ENCODE measurements at places on chromosomes 4 and X.
A peak's percentile ranks its signal among the peaks of the same experiment; 100 is the strongest.

GRCh38 chr4:150799207-150799606 is 215.9 kb downstream of the LRBA start:
- no peak for DNase-seq

DNA sequence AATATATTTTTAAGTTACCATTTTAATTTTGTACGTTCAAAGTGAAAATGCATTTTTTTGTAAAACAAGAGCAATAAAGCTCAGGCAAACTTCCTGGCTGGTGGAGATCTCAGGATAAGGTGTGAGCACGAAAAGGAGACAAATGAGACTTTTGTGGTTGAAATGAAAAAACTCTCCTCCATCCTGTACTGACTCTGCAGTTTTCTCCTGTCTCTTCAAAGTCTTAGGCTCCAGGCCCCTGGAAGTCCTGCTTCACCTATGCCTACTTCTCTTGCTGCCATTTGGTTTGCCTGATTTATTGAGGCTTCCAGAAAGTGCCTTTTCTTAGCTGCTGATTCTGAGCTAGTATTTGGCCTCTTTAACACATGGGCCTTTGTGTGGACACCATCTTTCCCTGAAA is 77.7 kb downstream of the MAML3 start:
- DNase-seq = no peak

DNA sequence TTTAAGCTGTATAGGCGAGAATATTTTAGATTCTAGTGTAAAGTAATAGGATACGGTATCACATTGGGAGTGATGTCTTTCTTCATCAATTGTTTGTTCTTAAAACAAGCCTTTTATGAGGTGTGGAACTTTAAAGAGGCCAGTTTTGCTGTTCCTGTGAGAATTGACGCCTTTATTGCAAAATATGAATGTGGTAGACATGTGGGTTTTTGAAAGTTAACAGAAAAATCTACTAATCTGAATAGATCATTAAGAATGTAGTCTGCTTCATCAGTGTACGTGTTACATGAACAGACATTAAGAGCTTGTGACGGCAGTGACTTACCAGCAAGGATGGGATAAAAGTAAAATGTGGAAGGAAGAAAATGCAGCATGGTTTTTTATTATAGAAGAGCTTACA is 63.8 kb downstream of the STOX2 start:
- DNase-seq = no peak

- DNase-seq = no peak
These were observed 31.2 kb upstream of the MCF2 start for GRCh38 chrX:139739138-139739537.

- no peak for DNase-seq
These were observed 694.5 kb upstream of the SLIT2 start for GRCh38 chr4:19557161-19557560.

DNA sequence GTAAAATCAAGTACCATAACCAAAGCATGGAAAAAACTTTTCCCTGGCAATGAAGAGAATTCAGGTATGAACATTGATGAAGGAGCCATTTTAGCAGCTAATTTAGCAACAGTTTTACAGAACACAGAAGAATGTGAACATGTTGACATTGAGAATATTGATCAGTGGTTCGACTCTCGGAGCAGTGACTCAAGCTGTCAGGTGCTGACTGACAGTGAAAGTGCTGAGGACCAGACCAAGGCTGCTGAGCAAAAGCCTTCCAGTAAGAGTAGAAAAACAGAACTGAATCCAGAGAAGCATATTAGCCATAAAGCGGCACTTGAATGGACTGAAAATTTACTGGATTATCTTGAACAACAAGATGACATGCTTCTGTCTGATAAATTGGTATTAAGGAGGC is 2.8 kb downstream of the TIGD2 start:
- no peak for DNase-seq

- DNase-seq = no peak
These were observed 104.7 kb downstream of the SYNPO2 start for GRCh38 chr4:118993333-118993732.

DNA sequence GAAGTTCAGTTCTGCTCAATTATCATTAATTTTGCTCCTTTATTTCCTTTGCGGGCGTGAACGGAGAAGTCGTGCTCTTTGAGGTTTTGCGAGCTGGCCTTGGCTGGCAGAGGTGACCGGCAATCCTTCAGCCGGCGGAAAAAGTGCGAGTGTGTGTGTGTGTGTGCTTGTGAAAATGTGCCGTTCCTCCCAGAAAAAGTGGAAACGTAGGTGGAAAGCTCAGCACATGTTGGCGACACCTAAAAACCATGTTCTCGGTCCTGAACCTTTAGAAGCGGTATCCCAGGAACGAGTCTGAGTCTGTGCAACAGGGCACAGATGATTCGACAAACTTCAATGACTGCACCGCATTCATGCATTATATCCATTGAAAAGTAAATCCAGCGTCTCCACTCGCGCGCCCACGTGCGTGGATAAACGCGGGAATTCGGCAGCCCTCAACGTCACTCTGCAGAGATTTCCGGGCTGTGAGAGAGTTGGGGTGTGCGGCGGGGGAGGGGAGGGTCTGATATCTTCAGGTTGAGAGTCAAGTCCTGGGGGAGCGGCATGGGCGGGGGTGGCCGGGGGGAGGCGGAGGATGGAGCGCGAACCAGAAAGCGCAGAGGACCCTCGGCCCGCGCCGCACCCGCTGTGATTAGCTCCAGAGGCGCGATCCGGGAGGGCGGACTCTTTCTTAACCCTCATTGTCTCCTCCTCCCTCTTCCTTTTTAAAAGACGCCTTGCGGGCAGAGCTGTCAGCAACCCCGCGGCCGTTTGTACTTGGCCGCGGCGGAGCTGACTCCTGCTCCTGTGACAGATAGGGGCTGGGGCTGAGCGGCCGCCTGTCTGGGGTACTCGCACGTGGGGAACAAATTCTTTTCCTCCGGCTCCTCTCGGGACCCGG is at the start of gene SHISA3:
Gene SHISA3, plus strand, starts transcription at position 737 of the 883 bp plus-strand sequence. CDS start 569 bp downstream, outside the sequence.
- DNase-seq = peak; percentile 64

DNA sequence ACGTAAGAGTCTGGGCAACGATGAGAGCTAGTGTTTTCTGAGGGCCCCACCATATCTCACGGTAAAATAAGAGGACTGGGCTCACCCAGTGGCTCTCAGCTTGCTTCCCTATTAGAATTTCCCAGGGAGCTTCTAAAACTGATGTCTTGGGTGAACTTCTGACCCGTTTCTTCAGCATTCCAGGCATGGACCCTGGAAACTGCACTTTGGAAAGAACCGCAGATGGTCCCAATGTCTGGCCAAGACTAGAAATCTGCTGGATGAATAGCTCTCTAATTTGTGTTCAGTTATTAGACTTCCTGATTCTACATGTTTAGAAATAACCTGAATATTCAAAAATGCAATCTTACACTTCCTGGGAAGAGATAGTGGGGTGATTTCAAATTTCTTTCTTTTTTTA is 127.8 kb downstream of the ANOS1 start:
- DNase-seq = no peak

GRCh38 chr4:83128240-83128929 is 13.9 kb upstream of the PLAC8 start:
- no peak for DNase-seq

DNA sequence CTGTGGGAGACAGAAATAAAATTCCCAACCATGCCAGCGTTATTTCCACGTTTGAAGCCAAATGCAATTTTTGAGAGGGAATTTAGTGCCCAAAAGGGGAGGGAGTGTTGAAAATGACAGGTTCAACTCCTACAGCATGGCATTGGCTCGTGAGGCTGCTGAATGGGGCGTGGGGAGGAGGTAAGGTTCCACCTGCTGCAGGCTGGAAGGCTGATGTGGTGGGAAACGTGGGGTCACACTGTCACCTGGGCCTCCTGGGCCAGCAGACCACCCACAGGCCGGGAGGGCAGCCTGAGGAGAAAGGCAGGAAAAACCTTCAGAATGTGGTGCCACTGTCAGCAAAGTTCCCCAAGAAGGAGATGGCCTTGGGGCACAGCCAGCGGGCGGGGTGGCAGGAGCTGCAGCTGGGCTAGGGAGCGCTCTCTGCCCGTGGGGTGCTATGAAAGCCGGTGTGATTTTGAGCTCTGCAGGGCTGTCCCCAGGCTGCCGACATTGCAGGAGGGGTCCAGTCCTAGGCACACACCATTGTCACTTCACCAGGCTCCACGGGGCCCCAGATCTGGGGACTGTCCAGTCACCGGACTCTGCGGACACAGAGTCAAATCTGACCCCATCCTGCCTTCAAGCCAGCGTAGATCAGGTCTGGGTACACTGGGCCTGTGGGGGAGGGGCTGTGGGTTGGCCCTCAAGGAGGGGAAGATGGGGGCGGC is 19.6 kb downstream of the MSANTD1 start:
- DNase-seq = peak; percentile 36

- no peak for DNase-seq
These were observed 19.1 kb upstream of the CXCL11 start for GRCh38 chr4:76055016-76055415.

- DNase-seq = peak; percentile 75
These were observed at the start of gene BMPR1B for GRCh38 chr4:94757192-94758140. Gene BMPR1B, plus strand, starts transcription at chr4:94757955. Its CDS starts 346,470 bp downstream, at chr4:95104425.

GRCh38 chr4:54626113-54626512 is 31.6 kb upstream of the KIT start:
- DNase-seq = no peak

GRCh38 chrX:9316096-9316495 is 148.8 kb upstream of the TBL1X start:
- no peak for DNase-seq
